Lung (tissue), 17 donors: ENCODE measurements at places on chromosomes 12 and 14. TPM values are rescaled to one million over a fixed set of nuclear protein-coding genes. Genes with fewer than 3 reads are reported as not detected.

The TSPAN8 gene
- 11.8 TPM for total RNA-seq

The TCP11L2 gene
- total RNA-seq: 42.5 TPM

The CACNB3 gene
- 33.1 TPM for total RNA-seq

The REM2 gene
- 0.92 TPM for total RNA-seq

The CINP gene
- total RNA-seq: 31.0 TPM

The LALBA gene
- total RNA-seq: not detected

The BMAL2 gene
- 7.3 TPM for total RNA-seq

The SLC5A8 gene
- total RNA-seq: 3.8 TPM

The LMO3 gene
- 171 TPM for total RNA-seq

The ARPC3 gene
- total RNA-seq: 195 TPM

DNA sequence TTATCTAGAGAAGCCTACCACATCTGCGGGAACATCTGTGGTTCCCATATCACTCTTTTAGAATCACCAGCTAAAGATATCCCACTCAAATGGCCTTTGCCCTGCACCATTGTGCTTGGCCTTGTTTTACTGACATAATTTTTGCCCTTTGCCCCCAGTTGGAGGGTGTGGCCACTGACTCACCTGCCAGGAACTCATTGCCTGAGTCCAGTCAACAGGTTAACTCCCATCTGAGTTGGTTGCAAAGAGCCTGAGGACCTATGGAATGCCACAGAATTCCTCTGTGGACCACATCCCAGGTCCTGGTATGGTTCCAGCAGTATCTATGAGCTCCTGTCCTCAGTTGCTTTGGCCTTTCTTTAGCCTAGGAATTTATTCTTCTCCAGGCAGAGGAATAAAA is 55.7 kb upstream of the PTGR2 start:
- H3K4me3 ChIP-seq: no peak overlapping the region
- DNase-seq: no peak
- H3K27me3 ChIP-seq: no peaks in the 10 kb centered on the region

DNA sequence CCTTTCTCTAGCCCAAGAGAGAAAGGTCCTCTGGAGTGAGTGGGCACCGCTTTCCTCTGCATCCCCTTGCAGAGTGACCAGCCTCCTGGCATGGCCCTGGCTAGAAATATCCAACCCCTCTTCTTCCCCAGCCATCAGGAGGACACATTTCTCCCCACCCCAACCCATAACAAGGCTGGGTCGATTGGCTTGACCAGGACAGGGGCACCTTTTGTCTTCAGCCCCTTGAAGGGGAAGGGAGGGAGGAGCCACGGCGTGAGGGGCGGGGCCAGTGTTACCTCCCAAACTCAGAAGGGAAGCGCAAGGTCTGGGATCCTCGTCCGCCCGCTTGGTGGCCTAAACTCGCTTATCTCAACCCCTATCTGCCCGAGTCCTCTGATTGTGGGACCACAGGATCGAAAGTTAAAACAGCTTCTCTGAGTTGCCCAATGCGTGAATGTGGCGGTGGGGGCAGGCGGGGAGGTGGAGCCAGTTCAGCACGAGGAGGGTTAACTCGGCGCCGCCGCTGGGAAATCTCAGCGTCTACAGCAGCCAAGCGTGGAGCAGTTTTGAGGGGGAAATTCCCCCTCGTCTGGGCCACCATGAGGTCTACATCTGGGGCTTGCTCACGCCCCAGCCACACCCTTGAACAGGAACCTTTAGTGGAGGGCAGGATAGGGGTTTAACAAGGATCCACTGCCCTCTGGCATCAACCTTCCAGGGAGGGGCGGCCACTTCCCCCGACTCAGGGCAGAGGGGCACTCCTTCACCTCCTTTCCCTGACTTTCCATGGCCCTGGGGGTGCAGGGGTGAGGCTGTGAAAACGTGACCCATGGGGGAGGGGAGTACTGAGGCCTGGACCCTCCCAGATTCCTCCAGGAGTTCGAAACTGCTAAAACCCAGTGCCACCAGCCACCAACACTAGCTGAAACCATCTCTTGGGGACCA is 795 bp downstream of the STAT6 start:
- peak overlapping the region; percentile 92 for H3K27ac ChIP-seq
- peaks cover 17% of the 10 kb centered on the region for H3K36me3 ChIP-seq
- H3K4me1 ChIP-seq: peaks cover 7% of the 10 kb centered on the region
- H3K27me3 ChIP-seq: no peaks in the 10 kb centered on the region

GRCh38 chr14:60933920-60934655 is 46.8 kb downstream of the TRMT5 start:
- H3K4me1 ChIP-seq: no peaks in the 10 kb centered on the region
- H3K27me3 ChIP-seq: no peaks in the 10 kb centered on the region
- no peak overlapping the region for H3K27ac ChIP-seq

GRCh38 chr12:80714055-80714454 is 2.7 kb upstream of the MYF5 start:
- peak; percentile 20 for DNase-seq
- H3K27me3 ChIP-seq: peaks cover 6% of the 10 kb centered on the region
- no peaks in the 10 kb centered on the region for H3K36me3 ChIP-seq
- H3K4me3 ChIP-seq: no peak overlapping the region

DNA sequence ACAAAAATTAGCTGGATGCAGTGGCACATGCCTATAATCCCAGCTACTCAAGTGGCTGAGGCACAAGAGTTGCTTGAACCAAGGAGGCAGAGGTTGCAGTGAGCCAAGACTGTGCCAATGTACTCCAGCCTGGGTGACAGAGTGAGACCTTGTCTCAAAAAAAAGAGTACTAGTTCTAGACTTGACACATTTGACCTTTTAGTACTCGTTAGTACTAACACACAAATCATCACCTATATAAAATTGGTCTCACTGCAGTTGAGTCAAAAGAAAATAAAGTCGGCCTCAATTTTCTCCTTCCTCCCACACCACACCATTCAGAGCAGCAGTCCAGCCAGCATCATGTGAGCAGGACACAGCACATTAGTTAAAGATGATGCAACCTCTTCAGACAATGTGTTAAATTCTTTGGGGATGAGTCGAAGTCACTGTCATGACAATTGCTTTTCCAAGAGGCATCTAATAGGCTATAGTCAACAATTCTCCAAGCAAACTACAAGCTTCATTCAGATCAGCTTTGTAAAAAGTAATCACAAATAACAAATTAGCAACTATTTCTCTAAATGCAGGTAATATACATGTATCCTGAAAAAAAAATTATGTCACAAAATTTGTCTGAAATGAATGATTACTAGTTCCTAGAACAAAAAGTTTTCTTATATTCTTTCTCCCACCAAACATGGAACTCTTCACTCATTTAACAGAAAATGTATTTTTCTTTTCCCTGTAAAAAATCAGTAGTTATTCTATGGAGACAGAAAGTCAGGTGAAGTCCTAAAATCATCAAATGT is 55.6 kb downstream of the CLIP1 start:
- H3K36me3 ChIP-seq: peaks cover 10% of the 10 kb centered on the region
- peak; percentile 6 for DNase-seq

DNA sequence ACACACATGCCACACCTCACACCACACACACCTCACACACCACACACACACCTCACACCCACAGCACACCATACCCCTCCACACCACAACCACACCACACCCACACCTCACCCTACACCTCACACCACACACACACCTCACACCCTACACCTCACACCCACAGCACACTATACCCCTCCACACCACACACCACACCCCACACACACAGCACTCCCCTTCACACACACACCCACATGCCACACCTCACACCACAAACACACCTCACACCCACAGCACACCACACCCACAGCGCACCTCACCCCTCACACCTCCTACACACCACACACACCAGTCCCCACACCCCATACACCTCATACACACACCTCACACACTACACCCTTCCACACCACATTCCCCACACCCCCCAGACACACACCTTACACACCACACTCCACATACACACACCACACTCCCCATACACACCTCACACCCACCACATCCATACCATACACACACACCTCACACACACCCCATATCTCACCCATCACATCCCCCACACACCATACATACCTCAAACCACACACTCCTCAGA is 80.0 kb downstream of the ACTN1 start:
- peaks cover 45% of the 10 kb centered on the region for H3K36me3 ChIP-seq
- H3K27me3 ChIP-seq: no peaks in the 10 kb centered on the region
- DNase-seq: no peak
- no peaks in the 10 kb centered on the region for H3K4me1 ChIP-seq
- no peak overlapping the region for H3K27ac ChIP-seq
- no peak overlapping the region for H3K4me3 ChIP-seq

GRCh38 chr12:101485021-101485420 is 9.9 kb downstream of the SPIC start:
- no peak for DNase-seq
- no peaks in the 10 kb centered on the region for H3K4me1 ChIP-seq
- H3K27me3 ChIP-seq: no peaks in the 10 kb centered on the region
- no peaks in the 10 kb centered on the region for H3K36me3 ChIP-seq
- no peak overlapping the region for H3K27ac ChIP-seq

DNA sequence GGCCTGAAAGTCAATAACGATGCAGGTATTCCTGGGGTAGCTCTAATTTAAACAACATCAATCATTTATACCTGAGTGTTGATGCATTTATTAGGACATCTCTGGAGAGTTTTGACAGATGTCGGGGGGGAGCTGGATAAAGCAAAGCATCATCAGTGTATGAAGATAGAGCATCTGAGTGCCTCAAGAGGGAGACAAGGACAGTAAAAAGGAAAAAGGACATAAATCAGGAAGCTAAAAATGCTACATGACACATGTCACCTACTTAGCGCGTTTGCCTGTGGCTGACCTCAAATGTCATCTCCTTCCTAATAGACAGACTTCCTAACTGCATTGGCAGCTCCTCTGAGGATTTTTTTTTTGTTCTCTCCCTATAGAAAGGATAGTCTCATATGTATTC is 259.5 kb upstream of the PKP2 start:
- no peaks in the 10 kb centered on the region for H3K4me1 ChIP-seq
- no peak for DNase-seq
- H3K36me3 ChIP-seq: no peaks in the 10 kb centered on the region
- H3K4me3 ChIP-seq: no peak overlapping the region

GRCh38 chr12:10184261-10184843 is 5.5 kb downstream of the TMEM52B start:
- peak; percentile 78 for DNase-seq
- no peaks in the 10 kb centered on the region for H3K36me3 ChIP-seq
- no peaks in the 10 kb centered on the region for H3K4me1 ChIP-seq
- no peak overlapping the region for H3K4me3 ChIP-seq
- no peaks in the 10 kb centered on the region for H3K27me3 ChIP-seq

- no peaks in the 10 kb centered on the region for H3K27me3 ChIP-seq
- no peak for DNase-seq
- no peak overlapping the region for H3K4me3 ChIP-seq
- no peaks in the 10 kb centered on the region for H3K4me1 ChIP-seq
- H3K27ac ChIP-seq: no peak overlapping the region
Observed at GRCh38 chr14:90179357-90179756, 77.0 kb upstream of the PSMC1 start.

DNA sequence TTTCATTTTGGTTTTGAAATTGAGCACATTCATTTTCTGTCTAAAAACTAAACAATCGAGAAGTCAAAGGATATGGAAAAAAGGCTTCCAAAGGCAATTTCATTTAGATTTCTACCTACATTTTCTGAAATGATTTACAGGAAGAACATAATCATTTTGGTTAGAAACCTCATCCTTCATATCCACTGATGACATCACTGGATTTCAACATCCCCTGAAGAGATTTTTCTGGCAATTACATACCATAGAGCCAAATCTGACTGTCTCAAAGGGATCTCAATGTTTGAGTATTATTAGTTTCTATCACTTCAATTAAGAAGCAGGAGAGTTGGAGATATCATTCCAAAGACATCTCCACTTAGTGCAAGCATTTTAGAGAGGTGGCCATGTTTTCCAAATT is 137.8 kb downstream of the TTC7B start:
- no peak overlapping the region for H3K4me3 ChIP-seq
- no peak for DNase-seq
- no peak overlapping the region for H3K27ac ChIP-seq

DNA sequence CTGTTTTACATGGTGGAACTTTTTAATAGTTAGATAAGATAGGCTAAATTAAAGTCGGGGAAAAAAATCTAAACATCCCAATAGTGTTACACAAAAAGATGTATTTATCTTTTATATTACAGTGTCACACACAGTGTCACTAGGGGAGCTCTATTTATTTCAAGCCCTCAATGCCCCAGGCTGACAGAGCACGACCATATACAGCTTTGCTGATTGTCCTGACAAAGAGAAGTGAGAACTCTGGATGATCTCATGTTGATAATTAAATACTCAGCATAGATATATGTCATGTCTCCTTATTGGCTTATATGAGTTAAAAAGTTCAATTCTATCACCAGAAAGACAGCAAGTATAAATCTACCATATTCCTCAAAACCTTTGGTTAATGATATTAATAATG is 594.3 kb downstream of the LRFN5 start:
- H3K4me3 ChIP-seq: no peak overlapping the region
- no peaks in the 10 kb centered on the region for H3K4me1 ChIP-seq
- no peak for DNase-seq
- no peaks in the 10 kb centered on the region for H3K36me3 ChIP-seq

GRCh38 chr14:34072401-34072800 is 121.5 kb upstream of the EGLN3 start:
- H3K27me3 ChIP-seq: no peaks in the 10 kb centered on the region
- DNase-seq: no peak
- peaks cover 3% of the 10 kb centered on the region for H3K4me1 ChIP-seq
- no peaks in the 10 kb centered on the region for H3K36me3 ChIP-seq

GRCh38 chr14:81348061-81348460 is 52.1 kb downstream of the STON2 start:
- no peaks in the 10 kb centered on the region for H3K4me1 ChIP-seq
- no peaks in the 10 kb centered on the region for H3K27me3 ChIP-seq
- H3K4me3 ChIP-seq: no peak overlapping the region
- DNase-seq: no peak

GRCh38 chr12:7151532-7151931 is 21.4 kb downstream of the CLSTN3 start:
- no peaks in the 10 kb centered on the region for H3K4me1 ChIP-seq
- H3K27me3 ChIP-seq: no peaks in the 10 kb centered on the region
- no peak overlapping the region for H3K27ac ChIP-seq
- peaks cover 19% of the 10 kb centered on the region for H3K36me3 ChIP-seq
- no peak overlapping the region for H3K4me3 ChIP-seq
- DNase-seq: no peak

DNA sequence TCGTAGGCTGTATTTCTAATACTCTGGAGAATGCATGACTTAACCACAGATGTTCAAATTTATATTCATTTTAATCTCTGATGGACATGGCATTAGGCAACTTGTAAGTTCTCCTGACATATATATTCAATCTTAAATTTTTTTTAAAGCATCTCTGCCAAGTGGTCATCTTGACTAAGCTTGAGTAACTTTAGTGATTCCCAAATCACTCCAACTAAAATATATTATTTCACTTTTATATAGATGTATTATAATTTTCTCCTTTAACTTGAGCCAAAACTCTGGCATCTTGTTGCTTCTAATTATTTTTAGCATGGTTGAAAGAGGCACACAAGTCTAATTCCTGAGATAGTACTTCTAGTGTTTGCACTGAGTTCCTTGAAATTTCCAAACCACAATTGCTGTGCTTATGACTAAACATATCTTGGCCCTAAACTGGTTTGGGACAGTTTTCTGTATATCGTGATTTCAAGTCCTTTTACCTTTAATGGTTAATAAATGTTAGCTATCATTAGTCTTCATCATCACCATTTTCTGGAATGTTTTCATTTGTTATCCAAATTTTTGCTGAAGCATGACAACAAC is 8.4 kb downstream of the LRFN5 start:
- no peaks in the 10 kb centered on the region for H3K36me3 ChIP-seq
- no peak overlapping the region for H3K27ac ChIP-seq
- H3K4me1 ChIP-seq: no peaks in the 10 kb centered on the region
- no peak for DNase-seq
